Spleen (tissue), 13 donors: ENCODE measurements at places on chromosomes 6 and 20. TPM values are rescaled to one million over a fixed set of nuclear protein-coding genes. Genes with fewer than 3 reads are reported as not detected.
A peak's percentile ranks its signal among the peaks of the same experiment; 100 is the strongest.

Gene SF3B5
- 236 TPM for polyA plus RNA-seq

DNA sequence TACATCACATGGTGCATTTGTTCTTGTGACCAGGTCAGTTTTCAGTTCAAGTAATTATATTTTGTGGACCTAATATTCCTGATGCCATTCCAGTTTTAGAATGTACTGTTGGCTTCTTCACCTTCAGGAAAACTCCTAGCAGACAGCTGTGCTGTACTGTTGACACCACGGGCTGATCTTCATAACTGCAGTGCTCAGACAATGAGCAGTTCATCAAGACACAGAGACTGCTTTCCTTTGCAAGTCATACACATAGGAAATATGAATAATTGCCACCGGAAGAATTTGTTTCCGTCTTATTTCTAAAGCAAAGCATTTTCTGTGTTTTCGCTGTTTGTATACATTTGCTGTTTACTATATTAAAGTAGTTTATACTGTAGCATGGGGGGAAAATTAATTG, 89.8 kb downstream of the C6orf118 start:
- DNase-seq = no peak
- no peak overlapping the region for H3K4me3 ChIP-seq
- no peaks in the 10 kb centered on the region for H3K4me1 ChIP-seq
- H3K36me3 ChIP-seq = no peaks in the 10 kb centered on the region

Gene AFG1L
- polyA plus RNA-seq = 2.3 TPM

DNA sequence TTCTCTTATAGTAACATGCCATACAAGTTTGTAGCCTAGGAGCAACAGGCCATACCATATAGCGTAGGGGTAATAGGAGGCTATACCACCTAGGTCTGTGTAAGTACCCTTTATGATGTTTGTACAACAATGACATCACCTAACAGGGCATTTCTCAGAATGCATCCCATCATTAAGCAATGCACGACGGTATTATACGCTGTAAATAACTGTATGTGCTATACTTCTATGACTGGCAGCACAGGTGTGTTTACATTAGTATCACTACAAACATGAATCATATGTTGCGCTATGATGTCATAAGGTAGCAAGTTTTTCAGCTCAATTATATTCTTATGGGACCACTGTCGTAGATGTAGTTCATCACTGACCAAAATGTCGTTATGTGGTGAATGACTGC, 31.0 kb downstream of the ADNP start:
- H3K27me3 ChIP-seq = no peaks in the 10 kb centered on the region
- no peak for DNase-seq
- no peak overlapping the region for H3K27ac ChIP-seq
- no peaks in the 10 kb centered on the region for H3K36me3 ChIP-seq
- no peak overlapping the region for H3K4me3 ChIP-seq
- H3K4me1 ChIP-seq = peaks cover 6% of the 10 kb centered on the region

DNA sequence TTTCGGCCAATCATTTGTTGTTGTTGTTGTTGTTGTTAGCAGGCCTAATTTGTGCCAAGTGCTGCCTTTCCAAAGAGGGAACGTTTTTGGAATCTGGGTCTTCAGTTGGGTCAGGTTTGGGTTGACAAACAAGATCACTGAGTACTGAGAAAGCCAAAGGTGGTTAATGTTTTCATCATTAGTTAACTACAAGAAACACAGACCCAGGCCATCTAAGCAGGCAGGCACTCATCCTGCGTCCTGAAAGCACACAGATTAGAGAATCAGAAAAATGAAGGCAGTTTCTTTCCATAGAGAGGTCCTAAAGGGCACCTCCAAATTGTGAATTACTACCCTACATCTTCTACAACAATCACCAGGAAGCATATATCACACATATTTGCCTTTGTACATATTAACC, 15.1 kb upstream of the SIRPG start:
- H3K27ac ChIP-seq = no peak overlapping the region
- H3K36me3 ChIP-seq = no peaks in the 10 kb centered on the region
- no peak for DNase-seq

Gene EEF1A2
- 0.57 TPM for polyA plus RNA-seq

DNA sequence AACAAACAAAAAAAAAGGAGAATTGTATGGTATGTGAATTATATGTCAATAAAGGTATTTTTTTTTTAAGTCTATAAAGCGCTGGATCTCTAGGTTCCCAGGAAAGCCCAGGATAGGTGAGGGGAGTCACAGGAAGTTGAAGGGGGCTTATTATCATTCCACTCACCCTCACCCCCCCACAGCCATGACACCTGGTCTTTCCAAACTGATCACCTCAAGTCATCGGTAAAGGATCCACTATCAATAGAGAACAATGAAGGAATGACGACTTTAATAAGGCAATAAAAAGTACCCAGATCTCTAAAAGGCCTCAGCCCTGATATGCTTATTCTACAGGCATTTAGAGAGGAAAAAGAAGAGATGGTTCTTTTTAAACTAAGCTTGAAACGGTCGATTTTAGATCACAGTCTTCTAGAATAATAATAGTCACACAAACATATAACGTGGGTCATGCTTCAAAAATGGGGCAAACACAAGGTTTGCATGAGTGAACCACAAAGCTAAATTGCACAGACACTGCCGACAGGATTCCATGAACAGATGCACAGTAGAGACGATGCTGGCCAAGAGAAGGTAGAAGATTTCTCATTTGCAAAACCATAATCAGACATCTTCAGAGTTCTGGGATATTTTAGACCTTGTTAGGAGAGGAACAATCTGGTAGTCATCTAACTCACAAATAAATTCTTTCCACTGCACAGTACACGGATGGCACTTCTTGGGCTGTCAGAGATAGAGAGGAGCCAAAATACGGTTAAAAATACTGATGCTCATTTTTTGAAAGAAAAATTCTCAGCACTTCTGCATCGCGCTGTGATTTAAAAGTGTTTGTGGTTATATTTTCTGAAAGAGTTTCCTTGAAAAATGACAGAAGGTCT, 21.0 kb downstream of the ZMYND8 start:
- peaks cover 57% of the 10 kb centered on the region for H3K4me1 ChIP-seq
- H3K27me3 ChIP-seq = no peaks in the 10 kb centered on the region
- no peak overlapping the region for H3K4me3 ChIP-seq
- DNase-seq = no peak
- H3K36me3 ChIP-seq = peaks cover 15% of the 10 kb centered on the region
- H3K27ac ChIP-seq = no peak overlapping the region

Gene PRDM1
- 2.2 TPM for polyA plus RNA-seq

Gene VWA7
- 1.2 TPM for polyA plus RNA-seq

Gene KCNK5
- polyA plus RNA-seq = 1.6 TPM

- no peaks in the 10 kb centered on the region for H3K4me1 ChIP-seq
- no peak overlapping the region for H3K4me3 ChIP-seq
- no peaks in the 10 kb centered on the region for H3K36me3 ChIP-seq
Observed at GRCh38 chr6:39446909-39447308, 124.4 kb upstream of the KCNK16 start.

- no peak for DNase-seq
- no peak overlapping the region for H3K27ac ChIP-seq
- H3K4me1 ChIP-seq = peaks cover 9% of the 10 kb centered on the region
- H3K36me3 ChIP-seq = no peaks in the 10 kb centered on the region
- H3K4me3 ChIP-seq = no peak overlapping the region
Observed at GRCh38 chr6:32096394-32097258, 12.5 kb downstream of the TNXB start.

DNA sequence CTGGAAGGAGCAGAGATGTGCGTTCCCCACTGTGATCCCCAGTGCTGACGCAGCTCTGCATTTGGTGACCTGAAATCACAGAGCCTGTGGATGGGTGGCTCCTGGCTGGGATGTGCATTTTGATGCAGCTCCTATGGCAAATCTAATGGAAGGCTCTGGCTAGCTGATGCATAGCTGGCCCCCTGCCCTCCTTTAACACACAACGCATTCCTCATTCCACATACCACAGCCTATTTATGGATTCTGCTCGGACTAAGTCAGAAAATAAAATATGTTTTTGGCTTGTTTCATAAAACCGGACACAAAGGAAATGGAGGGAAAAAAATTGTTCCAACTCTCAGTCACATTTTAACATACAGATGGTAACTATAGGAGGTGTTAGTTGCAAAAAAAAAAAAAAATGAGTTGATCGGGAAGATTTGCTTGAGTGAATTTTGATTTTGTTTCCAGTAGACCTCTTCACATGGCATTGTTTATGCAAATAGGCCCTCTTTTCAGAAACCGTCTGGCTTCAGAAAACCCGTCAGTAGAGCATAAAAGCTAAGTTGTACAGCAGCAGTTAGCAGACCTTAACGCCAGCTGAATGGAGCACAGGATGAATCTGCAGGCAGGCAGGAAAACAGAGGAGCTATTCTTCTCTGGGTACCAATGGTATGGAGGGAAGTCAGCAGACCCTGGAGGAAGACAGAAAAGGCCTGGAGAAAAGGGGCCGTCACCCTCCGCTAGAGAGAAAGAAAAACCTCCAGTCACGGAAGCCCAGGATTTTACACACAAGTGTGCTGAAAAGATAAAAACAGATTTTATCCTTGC, 215.4 kb downstream of the HDGFL1 start:
- H3K27me3 ChIP-seq = no peaks in the 10 kb centered on the region
- no peak for DNase-seq
- H3K4me3 ChIP-seq = no peak overlapping the region

Gene CST4
- not detected for polyA plus RNA-seq

GRCh38 chr20:47973519-47974233, 188.4 kb upstream of the SULF2 start:
- no peaks in the 10 kb centered on the region for H3K4me1 ChIP-seq
- H3K27ac ChIP-seq = no peak overlapping the region
- no peaks in the 10 kb centered on the region for H3K36me3 ChIP-seq
- DNase-seq = peak; percentile 58
- no peaks in the 10 kb centered on the region for H3K27me3 ChIP-seq
- H3K4me3 ChIP-seq = no peak overlapping the region

DNA sequence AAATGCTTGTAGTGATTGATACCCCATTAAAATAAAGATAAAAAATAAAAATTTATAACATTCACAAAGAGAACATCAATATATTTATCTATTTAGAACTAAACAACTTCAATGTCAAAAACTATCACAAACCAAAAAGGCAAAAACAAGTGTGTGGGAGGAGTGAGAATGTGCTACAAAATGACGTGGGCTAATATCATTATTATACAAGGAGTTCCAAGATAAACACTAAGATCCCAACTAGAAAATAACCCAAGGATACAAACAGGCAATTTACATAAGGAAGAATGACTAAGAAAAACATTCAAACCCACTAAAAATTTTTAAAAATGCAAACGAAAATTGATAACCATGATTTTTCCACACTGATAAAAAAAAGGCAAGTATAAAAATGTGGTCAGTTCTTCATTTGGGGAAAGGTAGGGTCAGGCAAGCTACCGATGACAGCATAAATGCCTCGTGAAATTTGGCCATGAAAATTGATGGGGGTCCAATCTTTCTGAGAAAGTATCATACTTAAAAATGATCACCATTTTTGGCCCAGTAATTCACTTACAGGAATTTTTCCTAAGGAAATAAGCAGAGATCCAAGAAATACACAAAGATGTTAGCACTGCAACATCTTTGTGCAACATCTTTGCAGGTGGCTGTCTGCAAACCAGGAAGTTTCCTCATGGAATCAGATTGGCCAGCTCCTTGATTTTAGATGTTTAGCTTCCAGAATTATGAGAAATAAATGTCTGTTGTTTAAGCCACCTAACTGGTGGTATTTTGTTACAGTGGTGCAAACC, 140.2 kb downstream of the TMEM200A start:
- no peaks in the 10 kb centered on the region for H3K27me3 ChIP-seq
- no peaks in the 10 kb centered on the region for H3K4me1 ChIP-seq
- no peak overlapping the region for H3K27ac ChIP-seq
- no peaks in the 10 kb centered on the region for H3K36me3 ChIP-seq

DNA sequence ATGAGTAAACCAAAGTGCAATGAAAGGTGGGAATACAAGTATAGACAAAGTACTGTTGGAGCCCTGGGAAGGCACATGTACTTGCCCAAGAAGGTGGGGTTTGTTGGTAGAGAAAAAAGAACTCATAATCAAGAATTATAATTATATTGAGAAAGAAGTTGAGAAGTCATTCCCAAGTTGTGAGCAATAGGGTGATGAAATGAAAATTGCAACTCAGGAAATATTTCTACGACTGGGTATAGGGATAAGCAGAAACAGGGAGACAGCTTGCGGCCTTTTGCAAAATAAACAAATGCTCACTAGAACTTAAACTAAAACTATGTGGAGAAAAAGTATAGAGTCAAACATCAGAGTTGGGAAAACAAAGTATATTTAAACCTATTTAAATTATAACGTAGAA, 250.7 kb upstream of the FAM83B start:
- no peak overlapping the region for H3K4me3 ChIP-seq
- DNase-seq = no peak
- no peaks in the 10 kb centered on the region for H3K27me3 ChIP-seq
- H3K36me3 ChIP-seq = no peaks in the 10 kb centered on the region
- no peaks in the 10 kb centered on the region for H3K4me1 ChIP-seq

DNA sequence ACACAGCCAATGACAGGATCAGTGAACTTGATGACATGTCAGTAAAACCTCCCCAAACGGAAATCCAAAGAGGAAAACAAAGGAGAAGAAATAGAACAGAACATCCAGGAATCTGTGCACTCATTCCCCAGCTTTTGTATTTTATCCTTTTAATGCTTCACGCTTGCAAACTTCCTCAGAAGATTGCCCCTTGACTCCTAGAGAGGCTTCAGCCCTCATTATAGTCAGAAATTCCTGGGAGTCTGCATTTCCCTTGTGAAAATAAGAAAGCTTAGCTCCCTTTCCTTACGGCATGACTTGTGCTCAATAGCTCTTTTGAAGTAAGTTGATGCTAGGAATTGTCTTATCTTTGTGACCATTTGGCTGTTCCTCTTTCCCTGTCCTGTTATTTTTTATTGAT, 313.6 kb upstream of the OPRM1 start:
- no peak for DNase-seq
- H3K4me3 ChIP-seq = no peak overlapping the region
- no peaks in the 10 kb centered on the region for H3K4me1 ChIP-seq
- H3K27me3 ChIP-seq = no peaks in the 10 kb centered on the region
- H3K36me3 ChIP-seq = no peaks in the 10 kb centered on the region

GRCh38 chr6:137811121-137811915, 55.7 kb upstream of the TNFAIP3 start:
- peaks cover 21% of the 10 kb centered on the region for H3K4me1 ChIP-seq
- H3K4me3 ChIP-seq = peak overlapping the region; percentile 4
- H3K27me3 ChIP-seq = no peaks in the 10 kb centered on the region
- DNase-seq = peak; percentile 93
- H3K27ac ChIP-seq = peak overlapping the region; percentile 70

GRCh38 chr6:90005048-90005827, 111.0 kb downstream of the GJA10 start:
- no peak overlapping the region for H3K4me3 ChIP-seq
- no peak for DNase-seq
- no peaks in the 10 kb centered on the region for H3K4me1 ChIP-seq

DNA sequence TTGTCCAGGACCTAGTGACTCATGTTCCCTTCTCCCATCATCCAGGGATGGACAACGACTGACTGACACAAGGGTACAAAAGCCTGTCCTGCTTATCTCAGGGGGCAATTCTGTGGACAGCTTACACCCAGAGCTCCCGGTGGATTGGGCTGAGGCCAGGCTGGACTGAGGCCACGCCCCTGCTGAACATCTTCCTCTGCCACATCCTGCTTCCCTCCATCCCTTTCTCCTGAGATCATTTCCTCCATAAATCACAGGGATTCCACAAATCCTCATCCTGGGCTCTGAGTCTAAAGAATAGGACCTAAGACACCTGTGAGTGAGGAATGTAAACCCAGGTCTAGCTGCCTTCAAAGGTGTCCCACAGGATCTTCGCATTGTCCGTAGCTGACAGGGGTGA, 30.4 kb upstream of the RNF24 start:
- DNase-seq = no peak
- no peaks in the 10 kb centered on the region for H3K4me1 ChIP-seq
- no peaks in the 10 kb centered on the region for H3K27me3 ChIP-seq
- H3K36me3 ChIP-seq = no peaks in the 10 kb centered on the region

Gene HMGA1
- 109 TPM for polyA plus RNA-seq
